ENCODE measurements at places on chromosomes 4 and X. TPM values are rescaled to one million over a fixed set of nuclear protein-coding genes. Genes with fewer than 3 reads are reported as not detected.

The SEC24B gene
- total RNA-seq: 50.7 TPM

DNA sequence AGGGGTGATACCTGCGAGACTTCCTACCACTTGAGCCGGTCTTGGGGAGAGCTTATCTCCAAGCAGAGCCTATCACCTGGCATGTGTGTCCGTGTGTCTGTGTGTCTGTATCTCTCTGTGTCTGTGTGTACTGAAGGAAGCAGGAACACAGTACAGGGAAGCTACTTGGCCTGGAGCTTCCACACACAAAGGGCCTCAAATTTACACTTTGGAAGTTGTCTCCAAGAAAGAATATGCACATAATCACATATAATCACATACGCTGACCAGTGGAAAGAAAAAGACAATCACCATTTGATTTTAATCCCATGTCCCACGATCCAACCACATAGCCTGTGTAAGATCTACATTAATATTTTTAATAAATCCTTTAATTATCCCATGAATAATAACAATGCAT, 13.2 kb upstream of the NKX6-1 start:
- no peak for DNase-seq

The HTN3 gene
- total RNA-seq: not detected

- no peak for DNase-seq
These were observed 325.4 kb upstream of the GALNT7 start for GRCh38 chr4:172843192-172843591.

DNA sequence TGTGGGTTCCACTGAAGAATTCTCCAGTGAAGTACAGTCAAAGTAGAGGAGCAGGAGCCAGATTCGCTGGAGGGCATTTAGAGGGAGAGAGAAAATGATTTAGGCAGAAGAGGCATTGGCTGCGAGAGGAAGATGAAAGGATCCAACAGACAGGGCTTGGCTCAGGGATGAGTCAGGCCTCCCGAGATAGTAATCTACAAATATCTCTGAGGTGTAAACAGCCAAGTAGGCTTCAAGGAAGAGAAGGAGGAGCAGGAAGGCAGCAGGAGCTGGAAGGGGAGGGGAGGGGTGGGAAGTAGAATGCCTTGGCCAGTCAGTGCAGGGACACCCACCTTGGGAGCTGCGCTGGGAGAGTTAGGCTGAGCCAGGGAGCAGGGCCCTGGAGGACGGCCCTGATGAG, 55.5 kb downstream of the PJA1 start:
- no peak for DNase-seq

GRCh38 chr4:86035688-86036087, 324.2 kb downstream of the MAPK10 start:
- DNase-seq: no peak

DNA sequence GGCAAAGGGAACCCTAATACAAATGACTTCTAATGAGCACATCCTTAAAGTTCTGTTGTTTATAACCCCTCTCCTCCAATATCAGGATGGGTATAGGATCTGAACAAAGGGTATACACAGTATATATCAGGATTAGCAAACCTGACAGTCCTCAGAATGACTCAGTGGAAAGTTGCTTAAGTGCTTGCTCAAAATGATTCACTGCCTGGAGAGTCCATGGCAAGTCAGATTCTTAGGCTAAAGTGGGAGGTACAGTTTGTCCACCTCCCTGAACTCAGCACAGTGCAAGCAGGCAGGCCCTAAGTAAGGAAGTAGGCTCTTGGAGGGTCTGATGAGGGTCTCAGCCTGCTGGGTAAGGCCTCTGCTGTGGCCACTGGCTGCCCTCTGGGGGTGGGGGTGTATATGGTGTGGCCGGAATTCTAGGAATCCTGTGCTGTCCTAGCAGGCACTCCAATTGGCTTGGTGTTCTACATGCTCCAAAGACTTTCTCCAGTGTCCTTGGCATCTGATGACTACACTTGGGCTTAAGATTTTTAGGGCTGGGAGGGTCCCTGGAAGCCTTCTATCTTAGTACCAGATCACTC, 54.3 kb downstream of the CHRDL1 start:
- no peak for DNase-seq

GRCh38 chr4:43990551-43990950, 458.1 kb downstream of the KCTD8 start:
- no peak for DNase-seq
